ENCODE measurements at places on chromosomes 5 and 9.

DNA sequence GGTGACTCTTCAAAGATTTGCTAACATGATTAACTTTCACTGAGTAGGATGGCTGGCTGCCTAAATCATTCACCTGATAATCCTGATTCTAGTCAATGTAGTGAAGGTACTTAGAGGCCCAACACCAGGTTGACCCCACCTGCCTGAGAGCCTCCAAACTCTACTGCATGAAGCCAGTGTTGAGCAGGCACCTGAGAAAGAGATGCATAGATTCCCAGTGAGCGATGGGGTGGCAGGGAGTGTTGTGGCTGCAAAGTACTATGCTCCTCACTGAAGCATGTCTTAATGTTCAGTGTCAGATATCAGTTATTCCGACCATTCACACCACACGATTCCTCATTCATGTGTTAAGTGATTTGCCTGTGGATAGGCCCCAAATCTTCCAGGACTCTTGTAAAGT is 804.4 kb downstream of the TLE4 start:
- DNase-seq, result no peak

- DNase-seq, result no peak
Observed at GRCh38 chr5:74312746-74313145, 327.8 kb downstream of the ENC1 start.

DNA sequence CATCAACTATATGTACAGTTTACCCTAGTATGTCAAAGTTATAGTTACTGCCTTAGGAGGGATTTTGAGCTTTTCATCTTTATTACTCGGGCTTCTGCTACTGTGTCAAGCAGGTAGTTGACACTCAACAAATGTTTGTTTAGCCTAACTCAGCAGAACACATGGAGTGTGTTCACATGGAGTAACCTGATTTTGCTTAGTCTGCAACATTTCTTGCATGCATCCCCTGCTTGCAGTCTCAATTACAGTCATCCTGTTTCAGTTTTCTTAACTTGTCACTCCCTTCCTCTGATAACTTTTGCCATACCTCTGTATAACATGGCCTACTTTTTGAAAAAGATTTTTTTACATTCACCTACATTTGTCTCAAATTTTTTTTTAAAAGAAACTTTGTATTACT is 135.5 kb downstream of the NMUR2 start:
- DNase-seq, result no peak

GRCh38 chr5:113574417-113574816 is 60.9 kb downstream of the YTHDC2 start:
- DNase-seq, result no peak

DNA sequence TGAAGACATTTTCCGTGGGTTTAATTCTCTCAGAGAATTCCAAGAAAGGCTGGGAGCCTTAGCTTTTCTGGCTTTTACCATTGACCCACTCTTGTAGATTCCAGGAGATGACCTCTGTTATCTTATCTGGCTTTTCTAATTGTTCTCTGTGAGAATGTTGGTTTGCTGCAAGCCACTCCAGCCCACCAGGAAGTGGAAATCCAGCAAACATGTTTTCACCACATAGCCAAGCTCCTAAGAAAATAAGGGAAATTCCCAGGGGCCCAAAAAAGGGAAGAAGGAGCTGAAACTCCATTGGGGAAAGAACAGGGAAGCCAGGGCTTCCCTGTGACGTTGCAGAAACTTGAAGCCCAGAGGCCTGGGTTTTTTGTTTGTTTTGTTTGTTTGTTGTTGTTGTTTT is 19.7 kb downstream of the GPR107 start:
- DNase-seq, result no peak

DNA sequence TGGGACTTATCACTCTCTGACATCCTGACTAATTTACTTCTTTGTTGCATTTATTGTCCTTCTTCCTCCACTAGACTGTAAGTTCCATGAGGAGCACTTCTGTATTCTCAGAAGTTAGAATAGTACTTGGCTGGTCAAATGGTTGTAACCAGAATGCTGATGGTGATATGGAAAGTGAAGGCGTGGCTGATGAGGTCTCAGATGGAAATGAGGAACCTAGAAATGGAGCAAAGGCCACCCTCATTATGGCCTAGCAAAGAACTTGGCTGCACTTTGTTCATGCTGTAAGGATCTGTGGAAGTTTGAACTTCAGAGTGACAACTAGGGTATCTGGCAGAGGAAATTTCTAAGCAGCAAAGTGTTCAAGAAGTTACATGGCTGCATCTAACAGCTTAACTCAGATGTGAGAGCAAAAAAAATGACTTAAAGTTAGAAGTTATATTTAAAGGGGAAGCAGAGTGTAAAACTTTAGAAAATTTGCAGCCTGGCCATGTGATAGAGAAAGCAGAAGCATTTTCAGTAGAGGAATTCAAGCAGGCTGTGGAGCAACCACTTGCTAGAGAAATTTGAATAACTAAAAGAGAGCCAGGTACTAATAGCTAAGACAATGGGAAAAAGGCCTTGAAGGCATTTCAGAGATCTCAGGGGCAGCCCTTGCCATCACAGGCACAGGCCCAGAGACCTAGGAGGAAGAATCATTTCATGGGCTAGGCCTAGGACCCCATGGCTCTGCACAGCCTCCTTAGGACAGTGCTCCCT is 14.9 kb upstream of the SLC22A5 start:
- no peak for DNase-seq

- DNase-seq, result no peak
Observed at GRCh38 chr9:16133556-16134227, 580.8 kb downstream of the CCDC171 start.

DNA sequence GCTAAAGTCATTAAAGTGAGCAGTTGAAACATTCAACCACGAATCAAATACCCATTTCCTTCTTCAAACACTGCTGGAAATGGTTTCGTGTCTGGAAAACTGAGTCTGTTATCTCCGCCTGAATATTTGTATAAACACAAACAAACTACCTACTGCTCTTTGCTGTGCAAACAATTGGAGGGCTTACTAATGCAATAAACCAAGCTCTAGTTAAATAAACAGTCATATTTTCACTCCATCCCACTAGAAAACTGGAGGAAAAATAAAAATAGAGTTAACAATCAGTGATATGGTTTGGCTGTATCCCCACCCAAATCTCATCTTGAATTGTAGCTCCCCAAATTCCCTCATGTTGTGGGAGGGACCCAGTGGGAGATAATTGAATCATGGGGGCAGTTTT is 397.6 kb downstream of the RASEF start:
- no peak for DNase-seq

DNA sequence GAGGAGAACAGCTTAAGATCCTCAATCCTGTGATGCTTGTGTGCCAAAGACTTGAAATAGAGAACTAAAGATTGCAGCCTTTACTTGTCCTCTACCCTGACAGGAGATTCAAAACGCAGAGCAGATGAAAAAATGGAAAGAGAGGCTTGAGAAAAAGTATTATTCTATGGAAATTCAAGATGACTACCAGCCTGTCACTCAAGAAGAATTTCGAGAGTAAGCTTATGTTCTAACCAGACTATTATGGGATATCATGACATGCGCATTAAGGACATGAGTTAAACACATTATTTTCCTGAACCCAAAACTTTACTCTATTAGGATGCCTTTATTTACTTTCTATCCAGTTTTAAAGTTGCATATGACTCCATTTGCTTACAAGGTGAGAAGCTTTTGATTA is 46.4 kb downstream of the PKD2L2 start:
- DNase-seq, result no peak

- DNase-seq, result no peak
Observed at GRCh38 chr5:169133531-169133930, 167.4 kb downstream of the SLIT3 start.

DNA sequence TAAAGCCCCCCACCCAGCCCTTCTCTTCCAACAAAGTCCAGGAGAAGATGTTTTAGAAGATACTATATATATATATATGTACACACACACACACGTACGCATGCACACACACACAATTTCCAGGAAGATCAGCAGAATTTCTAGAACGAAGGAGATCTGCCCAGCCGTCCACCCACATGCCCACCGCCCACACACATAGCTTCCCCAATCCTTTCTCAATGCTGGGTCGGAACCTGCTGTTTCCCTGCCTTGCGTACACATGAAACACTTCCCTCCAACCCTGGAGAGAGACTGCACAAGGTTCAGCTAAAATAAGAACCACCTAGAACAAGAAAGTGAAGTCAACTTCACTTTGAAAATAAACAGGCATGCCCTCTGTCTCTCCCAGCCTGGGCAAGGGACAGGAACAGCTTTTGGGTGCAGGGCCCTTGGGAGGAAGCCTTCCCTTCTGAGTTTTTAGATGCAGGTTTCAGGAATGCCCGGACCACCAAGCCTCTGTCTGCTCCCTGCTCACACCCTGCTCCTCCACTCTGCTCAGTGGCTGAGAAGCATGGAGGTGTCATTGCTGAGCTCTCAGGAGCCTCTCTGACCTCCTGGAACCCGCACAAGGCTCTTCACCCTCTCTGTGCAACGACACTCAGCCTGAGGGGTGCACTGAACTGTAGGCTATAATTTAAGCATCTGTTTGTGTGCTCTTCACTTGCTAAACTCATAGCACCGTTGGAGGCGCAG is 149.4 kb downstream of the C5orf15 start:
- DNase-seq, result no peak

DNA sequence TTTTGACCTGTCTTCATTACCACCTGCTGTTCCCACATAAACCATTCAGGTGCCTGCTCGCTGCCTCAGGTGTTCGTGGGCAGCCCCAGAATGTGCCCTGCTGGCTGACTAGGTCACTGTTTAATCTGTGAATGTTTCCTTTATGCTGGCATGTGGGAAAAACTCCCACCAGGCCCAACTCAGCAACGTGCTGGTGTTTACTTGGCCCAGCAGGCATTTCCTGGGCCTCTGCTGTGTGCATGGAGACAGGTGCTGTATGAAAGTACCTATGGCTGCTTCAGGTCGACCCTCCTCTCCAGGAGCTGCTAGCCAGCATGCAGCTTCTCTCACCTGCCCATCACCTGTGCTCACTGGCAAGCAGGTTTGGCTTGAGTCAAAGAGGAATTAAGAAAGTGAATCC is 65.8 kb downstream of the RAD23B start:
- DNase-seq, result no peak
